NCI-H146 (cell line): ENCODE measurements at places on chromosomes 7 and 10.

DNA sequence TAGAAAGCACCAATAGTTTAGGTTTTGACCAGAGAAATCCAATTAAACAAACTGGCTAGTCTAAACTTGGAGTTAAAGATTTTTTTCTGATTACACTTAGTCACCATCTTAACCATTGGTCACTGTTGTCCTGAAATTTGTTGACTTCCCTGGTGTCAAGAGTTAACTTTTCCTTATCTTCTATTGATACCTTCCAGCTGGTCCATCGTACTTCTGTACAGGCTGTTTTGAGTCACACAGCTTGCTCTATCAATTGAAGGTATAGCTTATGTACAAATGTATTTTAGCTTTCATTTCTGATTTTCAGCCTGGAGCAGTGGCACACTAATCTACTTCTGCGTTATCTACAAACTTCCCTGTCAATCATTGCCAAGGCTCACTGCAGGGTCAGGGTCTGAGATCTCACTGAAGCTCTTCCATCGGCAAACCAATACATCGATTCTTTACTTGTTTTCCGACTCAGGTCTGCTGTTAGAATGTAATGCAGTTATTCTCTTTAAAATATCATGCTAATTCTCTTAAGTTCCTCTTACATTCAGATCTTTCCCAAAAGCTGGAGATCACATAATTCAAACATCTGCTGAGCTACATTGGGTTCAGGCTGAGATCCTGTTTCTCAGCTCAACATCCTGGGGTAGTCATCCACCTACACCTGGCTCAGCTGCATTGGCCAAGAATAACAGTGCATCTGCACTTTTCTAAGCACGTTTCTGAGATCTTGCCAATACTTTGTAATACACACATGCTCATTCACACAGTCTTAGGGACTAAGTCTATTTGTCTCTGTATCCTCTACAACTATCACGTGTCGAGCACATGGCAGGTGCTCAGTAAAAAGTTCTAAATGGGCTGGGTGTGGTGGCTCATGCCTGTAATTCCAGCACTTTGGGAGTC, 11.3 kb downstream of the MRPS33 start:
- DNase-seq = no peak

DNA sequence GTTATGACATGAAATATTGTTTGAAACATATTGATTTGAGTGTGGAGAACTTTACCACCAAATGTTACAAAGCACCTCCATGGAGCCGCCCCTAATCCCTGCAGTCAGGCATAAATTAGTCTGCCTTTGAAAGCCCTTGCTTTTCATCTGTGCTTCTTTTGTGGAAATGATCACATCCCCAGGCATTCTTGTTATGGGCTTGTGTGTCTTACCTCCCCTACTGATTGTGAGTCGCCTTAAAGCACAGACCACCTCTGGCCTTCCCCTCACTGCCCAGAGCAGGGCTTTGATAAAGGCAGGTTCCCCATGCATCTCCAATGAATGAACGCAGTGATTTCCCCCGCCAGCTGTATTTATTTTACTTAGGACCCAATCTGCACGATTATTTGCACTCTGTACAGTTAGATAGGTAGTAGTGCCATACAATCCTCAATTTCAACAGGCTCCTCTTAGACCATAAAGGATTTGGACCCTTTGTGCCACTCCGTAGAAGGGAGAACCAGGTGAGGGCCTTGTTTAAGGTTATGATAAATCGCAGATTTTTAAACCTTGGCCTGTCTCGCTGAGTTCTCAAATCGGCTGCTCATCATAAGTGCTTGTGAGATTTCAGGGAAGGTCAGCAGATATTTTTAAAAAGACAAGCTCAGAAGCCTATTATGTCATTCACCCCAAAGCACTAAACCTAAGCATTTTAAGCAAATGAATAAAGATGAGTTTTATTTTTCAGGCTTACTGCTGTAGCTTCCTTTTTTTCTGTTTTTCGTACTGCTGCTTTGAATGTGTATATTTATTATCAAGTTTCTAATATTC, 107.8 kb downstream of the CUBN start:
- DNase-seq = peak; percentile 12

DNA sequence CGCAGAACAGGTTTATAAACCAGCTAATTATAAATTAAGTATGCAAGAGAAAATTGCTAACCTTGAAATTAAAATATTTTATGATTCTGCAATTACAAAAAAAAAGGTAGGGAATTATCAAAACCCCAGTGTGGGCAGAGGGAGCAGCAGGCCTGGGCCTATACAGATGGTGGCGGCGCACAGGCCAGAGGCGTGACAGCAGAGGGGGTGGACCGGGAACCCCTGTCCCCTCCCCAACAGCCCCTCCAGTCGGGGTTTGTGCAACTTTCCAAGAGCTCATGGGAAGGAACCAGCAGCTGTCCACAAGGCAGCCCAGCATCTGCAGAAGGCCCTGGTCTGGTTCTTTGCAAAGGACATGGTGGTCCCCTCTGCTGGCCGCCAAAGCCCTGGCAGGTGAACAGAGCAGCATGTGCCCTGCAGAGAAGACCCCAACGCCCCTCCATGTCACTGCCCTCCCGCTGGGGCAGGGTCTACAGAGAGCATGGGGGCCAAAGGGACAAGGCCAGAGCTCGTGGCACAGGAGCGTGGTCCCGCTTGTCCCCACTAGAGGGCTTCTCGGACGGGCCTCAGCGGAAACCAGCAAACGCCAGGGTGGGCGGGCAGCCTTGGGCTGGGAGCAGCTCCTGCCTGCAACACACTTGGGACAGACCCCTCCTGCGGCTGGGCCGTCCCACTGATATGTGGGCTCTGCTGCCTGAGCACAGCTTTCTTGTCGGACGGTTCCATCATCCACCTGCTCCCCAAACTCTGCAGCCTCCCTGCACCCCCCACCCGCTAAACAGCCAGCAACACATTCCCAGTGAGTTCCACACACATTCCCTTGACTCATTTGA, 75.1 kb downstream of the EBF3 start:
- no peak for DNase-seq

GRCh38 chr10:95520617-95521016, 40.6 kb downstream of the SORBS1 start:
- no peak for DNase-seq

- no peak for DNase-seq
These were observed 330.4 kb upstream of the AOAH start for GRCh38 chr7:37054624-37055241.
